ENCODE measurements at places on chromosomes 16 and 17.

GRCh38 chr17:49942947-49943346 lies 26.0 kb upstream of the DLX4 start:
- DNase-seq = no peak

DNA sequence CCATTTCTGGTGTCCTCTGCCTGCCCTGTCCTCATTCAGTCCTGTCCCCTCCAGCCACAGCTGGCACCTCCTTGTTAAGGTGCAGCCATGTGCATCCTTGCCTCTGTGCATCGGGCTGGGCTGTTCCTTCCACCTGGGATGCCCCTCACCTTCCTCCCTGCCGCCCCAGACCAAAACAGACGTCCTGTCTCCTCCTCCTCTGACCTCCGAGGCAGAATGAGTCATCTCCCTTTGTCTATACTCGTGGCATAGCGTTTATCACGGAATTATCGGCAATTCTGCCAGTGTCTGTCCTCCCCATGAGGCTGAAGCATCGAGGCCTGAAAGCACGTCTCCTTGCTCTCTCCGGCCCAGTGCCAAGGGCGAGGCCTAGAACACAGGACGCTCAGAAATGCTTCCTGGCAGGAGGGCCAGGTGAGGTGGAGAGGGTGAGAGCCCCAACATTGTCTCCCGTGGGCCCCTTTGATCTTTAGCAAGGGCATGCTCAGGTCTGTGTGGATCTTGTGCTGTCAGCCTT lies 4.6 kb downstream of the RAI1 start:
- no peak for DNase-seq

GRCh38 chr17:40139566-40140058 lies 725 bp upstream of the CASC3 start:
- no peak for DNase-seq

DNA sequence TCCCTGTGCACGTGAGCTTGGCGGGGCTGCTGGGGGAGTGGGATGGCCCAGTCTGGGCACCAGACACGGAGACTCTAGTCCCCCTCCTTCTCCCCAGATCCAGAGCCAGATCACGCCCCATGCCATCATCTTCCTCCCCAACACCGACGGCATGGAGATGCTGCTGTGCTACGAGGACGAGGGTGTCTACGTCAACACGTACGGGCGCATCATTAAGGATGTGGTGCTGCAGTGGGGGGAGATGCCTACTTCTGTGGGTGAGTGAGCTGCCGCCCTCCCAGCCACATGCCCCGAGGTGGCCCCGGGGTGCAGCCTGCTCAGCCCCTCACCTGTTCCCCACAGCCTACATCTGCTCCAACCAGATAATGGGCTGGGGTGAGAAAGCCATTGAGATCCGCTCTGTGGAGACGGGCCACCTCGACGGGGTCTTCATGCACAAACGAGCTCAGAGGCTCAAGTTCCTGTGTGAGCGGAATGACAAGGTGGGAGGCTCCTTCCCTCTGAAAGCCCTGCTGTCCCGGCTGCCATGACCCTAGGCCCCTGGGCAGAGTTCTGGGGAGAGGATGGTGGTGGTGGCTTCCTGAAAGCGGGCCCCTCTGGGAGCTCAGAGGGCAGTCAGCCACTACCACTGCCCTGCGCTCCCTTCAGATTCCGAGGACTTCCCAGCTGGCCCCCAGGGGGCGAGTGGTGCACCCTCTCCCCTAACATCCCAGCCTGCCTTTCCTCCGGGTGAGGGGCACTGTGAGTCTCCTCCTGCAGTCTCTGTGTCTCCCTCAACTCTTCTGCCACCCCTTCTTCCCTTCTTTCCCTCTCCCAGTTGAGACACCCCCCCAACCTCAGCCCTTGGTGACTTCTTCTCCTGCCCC lies 2.8 kb upstream of the C17orf107 start:
- DNase-seq = no peak

Data from myocyte (in vitro differentiated cells).